ENCODE measurements at places on chromosomes 3 and 15.

- no peak for DNase-seq
Observed at GRCh38 chr15:86935841-86936240, 856.2 kb downstream of the AGBL1 start.

- DNase-seq, result no peak
Observed at GRCh38 chr3:192851821-192852372, 65.8 kb downstream of the MB21D2 start.

GRCh38 chr3:107213044-107213669, 164.1 kb upstream of the CCDC54 start:
- DNase-seq, result no peak

DNA sequence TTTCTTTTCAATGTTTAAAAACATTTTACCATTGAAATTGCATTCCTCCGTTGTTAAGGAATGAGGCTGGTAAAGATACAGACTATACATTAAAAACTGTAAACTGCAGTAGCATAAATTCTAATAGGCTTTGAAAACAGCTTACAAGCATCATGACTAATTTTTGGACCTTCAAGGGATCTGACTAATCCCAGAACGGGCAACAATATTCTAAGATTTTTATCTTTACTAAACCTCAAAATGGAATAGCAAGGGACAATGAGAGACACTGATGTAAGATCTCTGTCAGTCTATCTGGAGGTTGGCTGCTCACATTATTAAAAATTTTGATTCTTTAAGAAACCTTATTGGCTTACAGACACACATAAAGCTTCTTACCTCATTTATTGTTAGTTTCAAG, 74.7 kb downstream of the BTD start:
- no peak for DNase-seq
